ENCODE measurements at places on chromosomes 7 and 10.

GRCh38 chr10:78568620-78569019 is 500.1 kb upstream of the ZMIZ1 start:
- no peak for DNase-seq

DNA sequence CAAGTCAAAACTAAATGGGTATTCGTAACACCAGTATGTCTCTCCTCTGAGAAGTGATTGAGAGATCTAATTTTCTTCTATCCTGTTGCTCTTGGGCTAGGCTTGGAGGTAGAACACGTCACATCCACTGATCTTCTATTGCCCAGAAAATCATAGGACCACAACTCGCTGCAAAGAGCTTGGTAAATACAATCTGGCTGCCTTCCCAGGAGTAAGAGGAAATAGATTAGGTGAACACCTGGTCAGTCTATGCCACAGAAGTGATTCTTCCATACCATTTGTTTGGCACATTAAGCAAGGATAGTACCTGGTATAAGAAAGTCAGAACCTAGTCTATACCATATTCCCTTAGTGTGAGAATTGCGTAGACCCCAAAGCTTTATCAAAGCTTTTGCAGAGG is 129.3 kb upstream of the PHYHIPL start:
- no peak for DNase-seq

GRCh38 chr7:98105942-98106544 is 619 bp upstream of the LMTK2 start:
- no peak for DNase-seq

DNA sequence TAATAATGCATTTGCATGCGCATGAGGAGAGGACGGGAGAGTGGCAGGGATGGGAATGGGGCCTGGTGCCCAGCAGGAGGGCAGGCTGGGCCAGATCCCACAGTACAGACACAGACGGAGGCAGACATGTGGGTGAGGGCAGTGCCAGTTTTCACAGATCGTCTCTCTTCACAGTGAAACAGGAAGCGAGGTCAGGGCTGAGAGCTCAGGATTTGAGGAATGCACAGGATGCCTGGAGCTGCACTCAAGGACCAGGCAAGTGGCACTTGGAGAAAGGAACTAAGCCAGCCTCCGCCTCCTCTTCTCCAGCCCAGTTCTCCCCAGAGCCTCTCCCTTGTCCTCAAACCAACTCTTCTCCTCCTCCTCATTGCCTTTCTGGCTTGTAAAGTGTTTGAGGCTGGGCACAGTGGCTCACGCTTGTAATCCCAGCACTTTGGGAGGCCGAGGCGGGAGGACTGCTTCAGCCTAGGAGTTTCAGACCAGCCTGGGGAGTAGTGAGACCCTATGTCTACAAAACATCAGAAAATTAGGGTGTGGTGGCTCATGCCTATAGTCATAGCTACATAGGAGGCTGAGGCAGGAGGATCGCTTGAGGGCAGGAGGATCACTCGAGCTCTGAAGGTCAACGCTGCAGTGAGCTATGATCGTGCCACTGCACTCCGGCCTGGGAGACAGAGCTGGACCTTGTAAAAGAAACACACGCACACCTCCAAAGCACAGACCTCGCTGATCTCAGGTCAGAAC is 115.2 kb downstream of the HIP1 start:
- DNase-seq, result no peak

DNA sequence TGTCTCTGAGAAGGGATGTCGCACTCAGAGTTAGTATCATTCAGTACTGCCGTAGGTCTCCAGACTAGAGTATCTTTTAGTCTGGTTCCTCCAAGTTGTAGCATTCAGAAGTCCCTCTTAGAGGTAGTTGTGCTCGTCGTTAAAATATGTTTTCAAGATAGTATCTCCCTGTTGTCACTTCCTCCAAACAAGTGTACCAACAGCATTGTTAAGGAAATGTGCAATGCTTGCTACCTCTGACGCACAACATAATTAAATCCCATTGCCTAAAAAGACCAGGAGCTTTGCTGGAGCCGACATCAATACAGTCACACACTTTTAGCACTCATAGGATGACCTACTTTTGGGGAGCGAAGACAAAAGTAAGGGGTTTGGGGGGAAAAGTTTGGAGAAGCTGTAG is 80.0 kb upstream of the STK17A start:
- no peak for DNase-seq

GRCh38 chr10:88103576-88103975 is 240.2 kb downstream of the PTEN start:
- DNase-seq, result no peak

DNA sequence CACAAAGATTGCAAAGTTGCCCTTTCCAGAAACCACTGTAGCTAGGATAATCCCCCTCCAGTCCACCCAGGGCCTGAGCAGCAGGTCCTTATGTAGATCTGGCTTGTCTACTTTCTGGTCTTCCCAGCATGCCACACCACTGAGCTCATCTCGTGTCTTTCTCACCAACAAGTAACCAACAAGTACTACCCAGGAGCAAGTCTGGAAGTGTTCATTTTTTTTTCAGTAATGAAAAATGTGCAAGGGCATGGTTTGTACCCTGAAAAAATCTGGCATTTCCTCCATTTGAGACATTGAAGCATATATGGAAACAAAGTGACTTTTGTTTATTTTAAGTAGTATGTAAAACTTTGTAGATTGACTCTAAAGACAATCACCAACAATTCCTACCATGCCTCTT is 120.8 kb downstream of the INHBA start:
- DNase-seq, result no peak

- DNase-seq, result no peak
These were observed 145.8 kb downstream of the FRMD4A start for GRCh38 chr10:14184841-14185315.

DNA sequence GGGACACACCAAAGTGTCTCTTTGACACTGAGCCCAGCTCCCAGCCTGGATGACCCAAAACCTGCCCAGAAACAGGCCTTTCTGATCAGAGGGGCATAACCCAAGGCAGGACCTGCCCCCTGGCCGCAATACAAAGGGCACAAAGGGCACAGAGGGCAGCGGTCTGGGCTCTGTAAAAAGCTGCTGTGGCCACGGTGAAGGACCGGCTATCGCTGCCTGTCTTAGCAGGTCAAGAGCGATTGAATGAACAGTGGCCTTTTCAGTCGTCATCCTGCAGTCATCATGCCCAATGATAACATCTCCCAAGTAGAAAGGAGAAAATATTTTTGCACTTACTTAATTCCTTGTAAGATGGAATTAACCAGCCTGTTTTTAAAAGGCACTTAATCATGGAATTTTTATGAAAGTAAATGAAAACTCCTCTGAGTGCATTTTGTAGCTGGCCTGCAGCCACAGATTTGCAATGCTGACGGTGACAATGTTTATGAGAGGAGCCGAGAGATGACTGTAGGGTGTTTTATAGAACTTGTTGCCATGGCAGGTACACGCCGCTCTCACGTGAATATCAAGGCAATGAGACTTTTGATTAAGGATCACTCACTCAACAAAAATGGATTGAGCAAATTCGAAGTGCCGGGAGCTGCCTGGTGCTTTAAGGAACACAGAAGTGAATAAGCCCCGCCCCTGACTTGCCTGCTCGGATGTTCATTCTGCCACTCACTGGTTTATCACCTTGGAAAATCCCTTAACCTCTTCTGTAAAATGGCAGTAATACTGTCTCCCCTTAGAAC is 47.3 kb upstream of the BHLHA15 start:
- DNase-seq, result no peak

DNA sequence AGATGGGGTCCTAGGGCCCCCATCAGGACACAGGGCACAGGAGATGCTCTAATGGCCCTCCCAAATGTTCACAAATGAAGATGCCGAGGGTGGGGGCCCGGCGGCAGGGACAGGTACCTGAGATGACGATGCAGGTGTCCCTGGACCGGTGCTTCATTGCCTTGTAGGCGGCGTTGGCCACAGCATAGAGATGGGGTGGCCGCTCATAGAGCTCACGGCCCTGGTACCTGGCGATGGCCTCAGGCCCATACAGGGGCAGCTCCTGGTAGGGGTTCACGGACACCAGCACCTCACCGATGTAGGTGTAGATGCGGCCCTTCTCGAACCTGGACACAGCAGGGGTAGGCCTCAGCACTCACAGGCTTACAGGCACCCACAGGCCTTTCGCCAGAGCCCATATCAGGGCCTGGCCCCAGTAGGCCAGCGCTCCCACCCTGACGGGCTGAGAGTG is 2.0 kb downstream of the MYO1G start:
- no peak for DNase-seq

DNA sequence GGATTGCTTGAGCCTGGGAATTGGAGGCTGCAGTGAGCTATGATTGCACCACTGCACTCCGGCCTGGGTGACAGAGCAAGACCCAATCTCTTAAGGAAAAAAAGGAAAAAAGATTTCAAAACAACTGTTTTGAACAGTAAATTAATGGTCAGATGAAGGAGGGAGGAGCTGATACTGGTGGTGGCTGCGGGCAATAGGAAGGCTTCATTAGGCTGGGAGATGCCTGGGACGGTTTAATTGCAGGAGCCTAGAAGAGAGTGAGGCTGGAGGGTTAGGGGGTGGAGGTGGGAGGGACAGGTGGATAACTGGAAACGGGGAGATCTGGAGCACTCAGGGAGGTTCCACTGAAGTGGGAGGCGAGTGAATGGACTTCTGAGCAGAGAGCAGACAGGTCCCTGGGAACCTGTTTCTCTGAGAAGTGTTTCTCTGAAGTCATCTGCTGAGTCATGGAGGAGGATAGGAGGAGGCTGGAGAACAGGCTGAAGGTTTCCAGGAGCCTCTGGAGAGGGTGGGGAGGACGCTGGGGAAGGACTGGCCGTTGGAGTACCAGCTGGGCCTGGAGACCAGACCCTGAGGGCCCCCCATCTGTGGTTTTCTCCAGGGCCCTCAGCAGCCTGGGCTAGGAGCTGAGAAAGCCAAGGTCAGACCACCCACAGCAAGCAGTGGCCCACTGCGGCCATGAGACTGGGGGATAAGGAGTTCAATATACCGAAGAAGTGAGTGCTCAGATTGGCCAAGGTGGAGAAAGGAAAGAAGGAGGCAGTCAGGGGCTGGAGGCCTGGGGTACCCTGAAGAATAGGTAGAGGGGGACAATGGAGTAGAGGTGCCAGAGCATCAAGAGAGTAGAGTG is 14.4 kb upstream of the YWHAG start:
- no peak for DNase-seq

DNA sequence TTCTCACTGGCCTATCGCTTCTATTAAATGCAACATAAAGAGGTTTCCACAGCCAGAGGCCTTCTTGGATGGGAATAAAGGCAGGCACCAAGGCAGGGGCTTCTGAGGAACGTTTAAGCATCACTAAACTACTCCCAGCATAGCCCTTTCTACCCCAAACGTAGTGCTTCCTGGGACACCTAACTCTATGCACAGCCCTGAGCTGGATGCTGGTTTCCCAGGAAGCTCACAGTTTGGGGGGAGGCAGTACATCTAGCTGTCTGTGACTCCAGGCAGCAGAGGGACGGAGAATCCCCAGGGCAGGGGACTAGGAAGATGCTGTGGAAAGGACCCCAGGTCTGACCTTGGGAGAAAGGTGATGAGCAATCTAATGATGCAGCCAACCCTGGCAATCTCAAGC is 192.8 kb upstream of the ZMIZ1 start:
- DNase-seq, result no peak

GRCh38 chr7:98177553-98177952 is 33.7 kb upstream of the BHLHA15 start:
- DNase-seq, result no peak

- DNase-seq, result no peak
These were observed 17.9 kb upstream of the TIAL1 start for GRCh38 chr10:119614686-119615085.

- no peak for DNase-seq
These were observed 95.9 kb downstream of the RGS10 start for GRCh38 chr10:119446441-119447277.

GRCh38 chr7:98107313-98107721 is 655 bp downstream of the LMTK2 start:
- no peak for DNase-seq

GRCh38 chr7:110863258-110863657 is 227.7 kb upstream of the LRRN3 start:
- no peak for DNase-seq

GRCh38 chr7:114789161-114789560 is 132.7 kb upstream of the MDFIC start:
- DNase-seq, result no peak

DNA sequence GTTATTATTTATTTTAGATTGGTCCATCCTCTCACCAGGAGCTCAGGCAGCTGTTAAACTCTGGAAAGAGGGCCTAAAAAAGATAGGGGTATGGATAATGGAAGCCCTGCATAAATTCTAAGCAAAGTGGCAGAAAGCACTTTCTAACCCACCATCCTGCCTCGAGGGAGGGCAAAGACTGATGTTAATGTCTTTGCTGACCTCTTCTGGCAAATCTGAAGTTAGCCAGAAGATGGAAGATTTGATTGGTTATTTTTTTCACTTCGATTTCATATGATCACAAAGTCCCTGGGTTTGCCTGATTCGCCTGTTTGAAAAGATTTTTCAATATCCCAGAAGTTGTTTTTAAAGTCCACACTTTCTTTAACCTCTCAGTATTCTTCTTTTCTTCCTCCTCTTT is 24.8 kb downstream of the OR9A2 start:
- DNase-seq, result no peak

- DNase-seq, result no peak
These were observed 7.4 kb downstream of the SH3PXD2A start for GRCh38 chr10:103847909-103848468.

GRCh38 chr7:73968487-73968886 is 59.5 kb upstream of the ELN start:
- no peak for DNase-seq

GRCh38 chr7:34364130-34364529 is 293.9 kb upstream of the NPSR1 start:
- no peak for DNase-seq

GRCh38 chr10:21754410-21755011 is 220.5 kb downstream of the MLLT10 start:
- DNase-seq, result no peak

GRCh38 chr7:123712619-123713018 is 36.2 kb downstream of the WASL start:
- DNase-seq, result no peak

DNA sequence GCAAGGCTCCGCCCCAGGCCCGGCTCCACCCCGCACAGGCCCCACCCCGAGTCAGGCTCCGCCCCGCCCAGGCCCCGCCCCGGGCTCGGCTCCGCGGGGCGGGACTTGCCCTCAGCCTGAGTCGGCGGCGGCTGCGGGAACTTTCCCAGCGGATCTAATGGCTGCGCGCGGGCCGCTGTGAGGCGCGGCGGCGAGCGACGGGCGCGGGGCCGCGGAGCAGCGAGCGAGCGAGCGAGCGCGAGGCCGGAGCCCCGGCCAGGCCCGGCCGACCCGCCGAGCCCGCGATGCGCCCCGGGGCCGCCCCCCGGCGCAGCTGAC is at the start of gene INPP5A:
Gene INPP5A, plus strand, starts transcription at position 104 of the 318 bp plus-strand sequence. CDS start 310 bp downstream, outside the sequence.
- no peak for DNase-seq
